ENCODE measurements at places on chromosomes 6 and 20.

DNA sequence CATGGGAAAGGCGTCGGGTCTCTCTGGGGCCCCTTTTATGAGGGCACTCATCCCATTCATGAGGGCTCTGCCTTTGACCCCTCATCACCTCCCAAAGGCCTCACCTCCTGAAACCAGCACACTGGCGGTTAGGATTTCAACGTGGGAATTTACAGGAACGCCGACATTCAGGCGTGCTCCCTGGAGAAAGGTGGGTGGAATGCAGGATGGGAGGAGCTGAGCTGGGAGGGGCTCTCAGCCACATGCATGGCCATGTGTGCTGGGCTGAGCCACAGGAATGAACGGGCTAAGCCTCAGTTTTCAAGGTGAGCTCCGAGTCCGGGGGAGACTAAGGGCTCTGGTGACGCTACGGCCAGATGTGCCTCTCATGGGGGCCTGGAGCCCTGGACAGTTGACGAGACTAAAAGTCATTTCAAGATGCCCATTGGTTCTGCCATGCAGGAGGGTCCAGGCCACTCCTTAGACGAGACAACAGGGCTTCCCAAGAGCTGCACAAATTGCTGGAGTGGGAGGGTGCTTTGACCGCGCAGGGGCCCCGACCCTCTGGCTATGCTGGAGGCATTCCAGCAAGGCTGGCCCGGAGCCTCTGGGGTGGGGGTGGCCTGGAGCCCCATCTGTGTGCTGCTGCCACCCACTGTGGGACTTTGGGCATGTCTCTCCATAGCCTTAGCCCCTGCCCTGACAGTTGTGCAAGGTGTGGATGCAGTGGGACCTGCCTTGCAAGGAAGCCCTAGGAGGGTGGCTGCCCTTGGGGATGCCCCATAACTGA lies 3.8 kb upstream of the ARFGAP1 start:
- DNase-seq: no peak

GRCh38 chr6:146876271-146877151 lies 277.7 kb downstream of the ADGB start:
- DNase-seq: no peak

GRCh38 chr6:3359101-3359752 lies 97.6 kb downstream of the SLC22A23 start:
- no peak for DNase-seq

GRCh38 chr6:151553416-151554165 lies 59.8 kb downstream of the CCDC170 start:
- no peak for DNase-seq

DNA sequence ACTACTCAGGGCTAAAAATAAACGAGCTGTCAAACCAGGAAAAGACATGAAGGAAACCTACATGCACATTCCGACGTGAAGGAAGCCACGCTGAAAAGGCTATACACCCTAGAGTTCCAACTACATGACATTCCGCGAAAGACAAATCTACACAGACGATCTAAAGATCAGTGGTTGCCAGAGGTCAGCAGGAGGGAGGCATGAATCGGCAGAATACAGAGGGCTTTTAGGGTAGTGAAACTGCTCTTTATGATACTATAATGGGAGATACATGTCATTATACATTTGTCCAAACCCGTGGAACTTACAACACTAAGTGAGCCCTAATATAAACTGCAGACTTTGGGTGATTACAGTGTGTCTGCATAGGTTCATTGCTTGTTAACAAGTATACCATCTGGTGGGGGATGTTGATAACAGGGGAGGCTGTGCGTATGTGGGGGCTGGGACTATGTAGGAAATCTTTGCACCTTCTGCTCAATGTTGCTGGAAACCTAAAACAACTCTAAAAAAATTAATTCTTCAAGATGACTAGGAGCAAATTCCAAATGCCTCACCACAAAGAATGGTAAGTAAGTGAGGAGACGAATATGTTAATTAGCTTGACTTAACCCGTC lies 132.2 kb upstream of the CDH4 start:
- DNase-seq: no peak

- no peak for DNase-seq
These were observed 50.9 kb upstream of the NXT1 start for GRCh38 chr20:23299673-23300050.

DNA sequence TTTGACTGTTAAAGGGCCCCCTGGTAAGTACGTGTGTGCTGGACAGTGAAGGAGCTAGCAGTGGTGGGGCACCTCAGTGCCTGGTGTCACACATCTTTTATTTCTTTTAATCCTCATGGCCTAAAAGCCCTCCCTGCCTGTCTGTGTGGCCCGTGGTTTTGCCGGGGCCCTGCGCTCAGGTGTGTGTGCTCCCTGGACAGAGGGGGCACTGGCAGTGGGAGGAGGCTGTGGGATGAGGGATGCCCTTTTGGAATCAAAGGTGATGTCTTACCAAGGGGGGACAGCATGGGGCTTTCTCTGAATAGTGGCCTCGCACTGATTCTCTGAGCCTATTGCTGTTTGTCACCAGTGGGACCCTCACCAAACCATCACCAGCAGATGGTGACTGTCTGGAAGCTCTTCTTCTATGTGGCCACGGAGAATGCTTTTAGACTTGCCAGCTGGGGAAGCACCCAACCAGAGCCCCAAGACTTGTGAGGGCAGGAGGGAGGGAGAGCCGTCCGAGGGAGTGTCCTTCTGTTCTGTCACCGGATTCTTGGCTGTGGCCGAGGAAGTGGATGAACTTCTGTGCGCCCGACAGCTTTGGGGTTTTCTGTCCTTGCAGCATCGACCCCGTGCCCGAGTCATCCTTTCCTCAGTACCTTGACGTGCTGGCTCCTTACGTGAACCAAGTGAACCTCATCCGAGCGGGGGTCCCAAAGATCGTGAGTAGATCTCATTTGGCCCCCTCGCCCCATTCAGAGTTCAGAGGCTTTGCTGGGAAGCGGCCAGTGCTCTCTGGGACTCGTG lies 18.1 kb downstream of the PNLDC1 start:
- DNase-seq: no peak

GRCh38 chr20:23690581-23690980 lies 1.7 kb upstream of the CST4 start:
- DNase-seq: no peak

GRCh38 chr6:132505158-132505557 lies 7.8 kb downstream of the STX7 start:
- DNase-seq: no peak

- DNase-seq: no peak
These were observed 119.7 kb upstream of the ZFP64 start for GRCh38 chr20:52311209-52311794.

GRCh38 chr6:158283304-158283980 lies 28.8 kb upstream of the TULP4 start:
- DNase-seq: peak; percentile 70

Data from activated CD4-positive, alpha-beta T cell treated with anti-CD3 and anti-CD28 coated beads, Interleukin-2, amount 10 ng/mL, durations not matched to agents 24 days and 14 days (primary cell).